ENCODE measurements at places on chromosomes 2 and 18. TPM values are rescaled to one million over a fixed set of nuclear protein-coding genes. Genes with fewer than 3 reads are reported as not detected.

DNA sequence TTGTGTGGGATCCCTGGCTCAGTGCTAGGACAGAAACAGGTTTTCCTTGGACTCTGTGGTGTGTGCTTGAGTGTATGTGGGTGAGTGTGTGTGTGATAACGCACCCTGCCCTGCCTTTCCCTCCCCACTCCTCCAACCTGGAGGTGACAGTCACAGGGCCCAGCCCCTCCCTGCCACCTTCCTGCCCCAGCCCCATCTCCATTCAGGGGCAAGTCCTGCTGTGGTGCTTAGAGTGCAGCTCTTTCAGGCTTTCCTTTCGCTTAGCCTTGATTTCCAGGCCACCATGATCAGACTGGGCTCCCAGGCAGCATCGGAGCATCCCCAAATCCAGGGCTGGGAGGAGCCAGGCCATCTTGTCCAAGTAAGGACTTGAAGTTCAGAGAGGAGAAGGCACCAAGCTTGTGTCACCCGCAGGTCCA, 185.2 kb downstream of the ZFP36L2 start:
- DNase-seq, result no peak

GRCh38 chr2:235494716-235495372, 1.0 kb downstream of the AGAP1 start:
- DNase-seq, result no peak

- no peak for DNase-seq
These were observed 124.4 kb downstream of the HRH4 start for GRCh38 chr18:24584813-24585212.

DNA sequence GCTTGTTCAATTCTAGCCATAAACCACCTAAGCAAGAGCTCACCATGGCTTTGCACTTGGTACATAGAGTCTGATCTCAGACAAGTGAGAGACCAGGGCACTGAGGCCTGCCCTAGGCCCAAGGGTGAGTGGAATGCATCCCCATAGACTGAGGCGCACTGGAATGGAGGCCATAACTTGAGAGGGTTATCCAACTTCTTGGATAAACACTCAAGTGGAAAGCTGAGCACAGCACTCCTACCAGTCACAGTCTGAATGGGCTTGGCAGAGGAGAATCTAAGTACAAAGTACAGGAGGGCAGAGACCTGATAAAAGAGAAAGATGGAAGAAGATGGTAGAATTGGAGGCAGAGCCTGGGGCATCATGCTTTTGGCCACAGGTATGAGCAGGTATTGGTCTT, 30.4 kb upstream of the CASP10 start:
- DNase-seq, result no peak

DNA sequence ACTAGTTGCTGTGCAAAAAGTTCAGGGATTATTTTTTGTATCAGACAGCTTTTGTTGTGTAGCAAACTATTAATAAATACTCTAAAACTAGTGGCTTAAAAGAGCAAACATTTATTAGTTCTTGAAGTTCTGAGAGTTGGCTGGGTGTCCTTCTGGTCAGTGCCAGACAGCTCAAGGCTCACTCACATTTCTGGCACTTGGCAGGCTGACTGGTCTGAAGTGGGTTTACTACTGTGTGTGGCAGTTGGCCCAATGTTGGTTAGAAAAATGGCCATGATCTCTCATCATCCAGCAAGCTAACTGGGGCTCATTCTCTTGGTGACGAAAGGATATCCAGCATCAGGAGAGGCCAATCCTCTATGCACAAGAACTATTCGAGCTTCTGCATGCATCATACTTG, 71.4 kb upstream of the ZNF385B start:
- DNase-seq, result no peak

DNA sequence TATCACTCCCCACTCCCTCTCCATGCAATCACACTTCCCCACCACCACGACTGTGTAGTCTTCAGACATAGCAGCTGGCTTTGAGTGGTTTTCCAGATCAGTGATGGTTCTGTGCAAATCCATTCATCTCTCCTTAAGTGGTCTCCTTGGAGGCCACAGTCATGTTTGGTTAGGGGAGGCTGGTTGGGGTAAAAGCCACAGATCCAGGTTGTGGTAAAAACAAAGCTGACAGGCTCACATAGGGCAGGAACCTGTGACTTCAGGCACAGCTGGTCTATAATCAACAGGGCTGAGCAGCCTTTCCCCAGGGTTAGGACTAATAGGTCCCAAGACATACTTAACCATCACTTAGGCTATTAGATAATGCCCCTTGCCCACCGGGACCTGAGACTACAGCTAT, 46.2 kb upstream of the FZD7 start:
- DNase-seq, result no peak

DNA sequence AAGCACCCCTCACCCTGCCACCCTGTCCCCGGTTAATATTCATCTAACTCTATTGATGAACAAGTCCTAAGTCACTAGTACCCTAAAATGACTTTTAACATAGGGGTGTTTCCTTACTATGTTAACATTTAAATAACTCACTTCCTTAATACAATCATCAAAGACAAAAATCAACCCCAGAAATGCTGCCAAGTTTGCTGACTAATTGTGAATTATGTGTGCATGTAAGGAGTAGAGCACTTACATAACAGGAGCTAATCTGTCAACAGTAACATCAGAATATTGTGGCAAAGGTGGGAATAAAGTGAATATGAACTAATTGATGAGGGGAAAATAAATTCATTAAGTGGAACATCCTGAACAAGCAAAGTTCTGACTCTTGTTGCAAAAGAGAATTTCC, 81.4 kb upstream of the ERBB4 start:
- DNase-seq, result no peak

DNA sequence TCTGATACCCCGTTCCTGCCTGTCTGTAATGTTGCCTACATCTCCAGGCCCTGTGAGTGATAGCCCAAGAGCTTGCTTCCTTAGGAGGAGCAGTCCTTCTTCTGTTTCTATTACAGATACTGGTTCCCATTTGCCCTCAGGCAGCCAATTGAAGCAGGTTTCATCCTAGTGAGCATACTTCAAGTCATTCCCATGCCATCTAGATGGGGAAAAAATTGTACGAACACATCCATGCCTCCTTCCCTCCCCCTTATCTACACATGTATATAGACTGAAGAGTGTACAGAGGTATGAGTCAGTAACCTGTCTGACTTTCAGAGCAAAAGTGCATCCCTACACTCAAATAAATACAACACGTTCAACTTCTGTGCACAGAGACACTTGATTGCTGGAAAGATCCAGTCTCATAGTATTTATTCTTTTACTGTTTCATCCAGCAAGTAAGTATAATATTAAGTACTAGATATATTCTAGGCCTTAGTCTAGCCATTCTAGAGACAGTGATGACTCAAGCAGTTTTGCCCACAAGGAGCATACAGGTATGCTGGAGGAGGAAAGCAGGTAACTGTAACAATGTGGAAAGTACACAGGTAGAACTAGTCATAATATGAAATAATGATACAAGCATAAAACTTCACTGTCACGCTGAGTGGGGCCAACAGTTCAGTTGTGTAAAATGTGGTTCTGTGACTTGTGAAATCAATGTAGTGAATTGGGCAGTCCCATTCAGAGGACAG, 153.4 kb downstream of the MGAT5 start:
- DNase-seq, result no peak

GRCh38 chr18:57951999-57952774, 91.8 kb upstream of the NEDD4L start:
- no peak for DNase-seq

The AQP12B gene
- polyA plus RNA-seq, result not detected

The APOB gene
- 1,569 TPM for polyA plus RNA-seq

The HTR2B gene
- polyA plus RNA-seq, result 0.03 TPM

The UPP2 gene
- 0.28 TPM for polyA plus RNA-seq

The XDH gene
- not detected for polyA plus RNA-seq

The SP5 gene
- 50.8 TPM for polyA plus RNA-seq
